GF-D8 (cell line): ENCODE measurements at places on chromosomes 4 and X.

DNA sequence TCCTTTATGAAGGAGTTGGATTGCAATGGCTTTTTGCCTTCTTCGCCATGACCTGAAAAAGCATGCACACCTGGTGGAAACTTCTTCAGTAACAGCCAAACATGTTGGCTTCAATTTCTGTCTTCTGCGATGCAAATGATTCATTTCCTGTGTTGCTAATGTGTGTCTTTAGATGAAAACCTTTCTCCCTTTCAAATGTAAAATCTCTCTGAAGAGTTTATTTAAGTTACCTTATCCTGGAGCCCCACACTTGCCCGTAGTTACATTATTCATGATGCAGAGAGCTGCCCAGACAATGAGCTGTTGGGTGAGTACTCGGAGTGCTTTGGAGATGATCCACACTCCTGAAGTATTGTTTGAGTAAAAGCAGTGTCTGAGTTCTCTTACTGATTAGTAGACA is 1100.9 kb downstream of the RPA4 start:
- DNase-seq = no peak

GRCh38 chr4:147328189-147328588 is 152.7 kb upstream of the EDNRA start:
- DNase-seq = no peak

GRCh38 chrX:13263560-13264251 is 56.1 kb downstream of the ATXN3L start:
- DNase-seq = no peak

DNA sequence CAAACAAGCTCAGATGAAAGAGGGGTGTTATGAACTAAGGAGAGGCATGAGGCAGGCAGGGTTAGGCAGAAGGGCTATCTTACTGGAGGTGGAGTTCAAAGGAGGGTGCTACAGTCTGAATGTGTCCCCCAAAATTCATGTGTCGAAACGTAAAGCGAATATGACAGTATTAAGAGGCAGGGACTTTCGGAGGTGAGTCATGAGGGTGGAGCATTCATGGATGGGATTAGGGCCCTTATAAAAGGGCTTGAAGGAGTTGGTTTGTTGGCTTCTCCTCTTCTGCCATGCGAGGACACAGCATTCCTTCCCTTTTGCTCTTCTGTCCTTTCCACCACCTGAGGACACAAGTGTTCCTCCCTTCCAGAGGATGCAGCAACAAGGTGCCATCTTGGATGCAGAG is 22.9 kb downstream of the APLN start:
- no peak for DNase-seq

DNA sequence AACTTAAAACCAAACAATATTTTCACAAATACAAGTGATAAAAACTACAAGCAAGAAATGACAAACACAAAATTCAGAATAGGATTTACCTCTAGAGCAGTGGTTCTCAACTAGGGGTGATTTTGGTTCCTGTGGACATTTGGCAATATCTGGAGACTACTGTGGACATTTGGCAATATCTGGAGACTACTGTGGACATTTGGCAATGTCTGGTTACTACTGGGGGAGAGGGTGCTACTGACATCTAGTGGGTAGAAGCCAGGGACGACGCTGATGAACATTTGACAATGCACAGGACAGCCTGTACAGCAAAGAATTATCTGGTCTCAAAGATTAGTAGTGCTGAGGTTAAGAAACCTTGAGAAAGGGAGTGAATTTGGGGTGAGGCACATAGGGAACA is 169.8 kb downstream of the CLCN4 start:
- DNase-seq = no peak

DNA sequence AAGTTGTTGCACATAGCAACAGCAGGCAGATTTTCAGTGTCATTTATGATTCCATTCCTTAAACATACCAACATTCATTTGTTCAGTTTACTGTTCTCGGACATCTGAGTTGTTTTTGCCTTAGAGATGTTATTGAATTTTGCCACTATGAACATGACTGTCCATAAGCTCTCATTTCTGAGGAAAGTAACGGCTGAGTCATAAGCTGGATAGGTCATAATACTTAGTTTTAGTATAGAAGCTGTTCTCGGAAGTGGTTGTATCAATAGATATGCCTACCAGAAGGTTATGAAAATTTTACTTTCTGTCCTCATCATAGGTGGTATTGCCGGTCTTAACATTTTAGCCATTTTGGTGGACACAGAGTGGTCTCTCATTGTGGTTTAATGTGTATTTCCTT is 157.1 kb upstream of the CLNK start:
- no peak for DNase-seq

DNA sequence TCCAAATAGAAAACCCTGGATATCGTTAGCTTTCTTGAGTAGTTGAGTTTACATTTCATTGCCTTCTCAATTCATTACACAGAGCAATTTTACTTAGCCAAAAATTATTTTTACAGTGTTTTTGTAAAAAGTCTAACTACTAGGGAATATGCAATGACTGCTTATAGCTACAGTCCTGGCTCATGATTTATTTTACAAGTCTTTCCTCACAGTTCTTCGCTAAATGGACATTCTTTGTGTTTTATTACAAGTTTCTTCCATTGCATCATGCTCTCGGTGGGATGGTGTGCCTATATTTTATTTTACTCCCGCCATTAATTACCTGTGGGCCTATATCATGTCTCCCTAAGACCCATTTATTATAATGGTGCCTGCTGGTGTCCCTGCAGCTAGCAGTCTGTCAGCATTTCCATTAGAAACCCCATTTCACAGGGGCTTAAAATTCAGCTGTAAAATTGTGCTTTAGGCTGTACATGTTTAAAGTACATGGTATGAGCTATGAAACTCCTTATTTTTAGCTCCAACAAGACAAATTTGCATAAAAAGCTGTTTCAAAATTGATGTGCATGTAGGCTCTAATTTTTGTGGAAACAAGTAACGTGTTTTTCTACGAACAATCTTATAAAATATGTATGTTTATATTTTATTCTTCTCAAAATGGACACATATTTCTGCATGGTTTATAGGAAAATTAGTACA is 227.4 kb downstream of the SLC7A11 start:
- DNase-seq = no peak

DNA sequence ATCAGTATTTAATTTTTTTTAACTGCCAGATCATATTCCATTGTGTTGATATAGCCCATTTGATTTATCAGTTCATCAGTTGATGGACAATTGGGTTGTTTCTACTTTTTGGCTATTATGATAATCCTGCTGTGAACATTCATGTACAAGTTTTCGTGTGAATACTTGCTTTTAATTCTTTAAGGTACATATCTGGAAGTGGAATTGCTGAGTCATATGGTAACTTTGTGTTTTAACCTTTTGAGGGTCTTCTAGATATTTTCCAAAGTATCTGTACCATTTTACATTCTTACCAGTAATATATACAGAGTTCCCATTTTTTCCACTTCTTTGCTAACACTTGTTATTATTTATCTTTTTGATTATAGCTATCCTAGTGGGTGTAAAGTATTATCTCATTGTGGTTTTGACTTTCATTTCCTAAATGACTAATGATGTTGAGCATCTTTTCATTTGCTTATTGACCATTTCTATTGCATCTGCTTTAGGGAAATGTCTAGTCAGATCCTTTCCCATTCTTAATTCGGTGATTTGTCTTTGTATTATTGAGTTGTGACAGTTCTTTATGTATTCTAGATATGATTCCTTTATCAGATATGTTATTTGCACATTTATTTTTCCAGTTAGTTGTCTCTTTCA is 75.2 kb upstream of the NUDT6 start:
- DNase-seq = no peak

- DNase-seq = no peak
Measured at GRCh38 chrX:32116047-32116446, 1044.2 kb upstream of the FTHL17 start.

DNA sequence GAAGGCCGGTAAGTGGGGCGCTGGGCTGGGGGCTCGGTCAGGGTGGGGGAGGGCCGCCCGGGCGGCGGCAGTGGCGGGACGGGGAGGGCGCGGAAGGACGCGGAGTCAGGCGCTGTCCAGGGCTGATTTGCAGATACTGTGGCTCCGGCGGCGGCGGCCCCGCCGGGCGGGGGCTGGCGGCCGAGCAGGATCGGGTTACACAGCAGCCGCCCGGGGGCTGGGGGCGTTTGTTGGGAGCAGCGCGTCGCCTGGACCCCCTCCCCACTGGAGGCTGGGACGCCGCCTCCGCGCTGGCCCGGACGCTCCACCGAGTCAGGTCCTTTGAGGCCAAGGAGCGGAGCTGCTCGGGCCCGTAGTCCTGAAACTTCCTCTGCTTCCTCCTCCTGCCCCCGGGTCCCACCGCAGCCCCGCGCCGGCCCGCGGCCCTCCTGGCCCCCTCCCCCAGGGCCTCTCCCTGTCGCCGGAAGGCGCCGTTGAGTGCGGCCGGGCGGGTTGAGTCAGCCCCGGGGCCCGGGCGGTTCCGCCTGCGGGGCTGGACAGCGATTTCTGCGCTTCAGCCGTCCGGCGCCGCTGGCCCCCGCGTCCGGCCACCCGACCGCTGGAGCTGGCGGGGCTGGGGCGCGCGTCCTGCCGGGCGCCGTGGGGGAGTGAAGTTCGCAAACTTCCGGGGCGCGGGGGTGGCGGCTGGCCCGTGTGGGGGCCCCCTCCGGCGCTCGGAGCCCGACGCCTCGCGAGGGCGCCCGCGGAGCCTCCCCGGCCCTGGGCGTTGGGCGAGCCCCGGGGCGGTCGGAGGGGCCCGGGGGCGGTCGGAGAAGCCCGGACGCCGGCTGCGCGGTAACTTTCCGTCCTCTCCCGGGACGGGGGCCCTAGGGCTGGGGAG is 746 bp downstream of the REST start:
- no peak for DNase-seq

- DNase-seq = no peak
Measured at GRCh38 chr4:159106636-159107035, 3.8 kb downstream of the RAPGEF2 start.

GRCh38 chr4:4578981-4579380 is 37.1 kb upstream of the STX18 start:
- DNase-seq = no peak

DNA sequence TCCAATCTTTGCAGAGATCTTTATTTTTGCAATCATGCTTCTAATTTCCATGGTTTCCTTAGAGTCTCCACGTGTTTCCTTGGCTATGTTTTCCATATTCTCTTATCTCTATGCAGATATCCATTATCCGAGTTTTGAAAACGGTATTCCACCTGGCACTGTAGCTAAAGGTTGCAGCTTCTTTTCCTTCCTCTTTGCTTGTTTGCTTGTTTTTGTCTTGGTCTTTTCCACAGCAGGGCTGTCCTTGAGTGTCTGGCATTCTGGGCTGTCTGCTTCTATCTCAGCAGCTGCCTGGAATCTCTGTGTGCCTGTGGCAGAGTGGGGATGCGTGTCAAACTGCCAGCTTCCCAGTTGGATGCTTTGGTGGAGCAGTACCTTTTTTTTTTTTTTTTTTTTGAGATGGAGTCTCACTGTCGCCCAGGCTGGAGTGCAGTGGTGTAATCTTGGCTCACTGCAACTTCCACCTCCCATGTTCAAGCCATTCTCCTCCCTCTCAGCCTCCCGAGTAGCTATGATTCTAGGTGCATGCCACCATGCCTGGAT is 46.9 kb downstream of the WFS1 start:
- DNase-seq = no peak

- DNase-seq = no peak
Measured at GRCh38 chr4:127049526-127049925, 583.2 kb upstream of the INTU start.

DNA sequence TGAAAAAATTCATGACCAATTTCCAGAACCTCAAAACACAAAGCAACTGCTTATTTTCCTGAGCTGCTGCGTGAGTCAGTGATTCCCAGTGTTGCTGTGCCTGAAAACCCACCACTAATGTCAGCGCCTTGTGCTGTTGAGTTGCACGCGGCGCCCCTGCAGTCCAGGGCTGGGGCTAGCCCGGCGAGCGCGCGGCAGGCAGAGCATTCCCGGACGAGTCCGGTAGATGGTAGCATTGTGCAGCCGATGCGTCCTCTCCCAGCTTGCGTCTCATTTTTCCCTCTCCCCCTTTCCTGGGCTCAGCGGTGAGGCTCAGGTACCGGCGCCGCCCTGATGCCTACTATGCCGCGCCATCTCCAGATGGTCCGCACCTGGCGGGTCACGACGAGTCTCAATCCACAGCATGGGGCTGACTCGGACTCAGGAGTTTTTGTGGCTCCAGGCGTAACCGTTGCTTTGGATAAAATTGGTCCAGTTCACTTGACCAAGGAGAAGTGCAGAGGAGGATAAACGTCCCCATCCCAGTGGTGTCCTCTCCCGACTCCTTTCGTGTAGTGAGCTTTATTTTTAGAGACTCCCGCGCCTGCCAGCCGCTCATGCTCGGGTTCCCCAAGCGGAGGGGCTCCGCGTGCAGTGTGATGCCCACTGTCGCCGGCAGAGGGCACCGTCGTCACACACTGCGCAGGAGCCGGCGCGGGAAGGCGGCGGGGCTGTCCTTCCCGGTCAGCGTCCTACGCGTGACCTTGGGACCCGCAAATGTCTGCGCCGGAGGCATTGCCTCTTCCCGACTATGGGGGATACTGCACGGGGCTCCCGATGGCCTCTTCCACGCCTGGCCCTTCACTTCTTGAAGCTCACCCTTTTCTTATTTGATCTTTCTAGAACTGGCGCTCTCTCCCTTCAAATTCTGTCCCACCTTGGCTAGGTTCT is 53.6 kb upstream of the IGFBP7 start:
- DNase-seq = peak; percentile 27

GRCh38 chr4:19803406-19803805 is 448.3 kb upstream of the SLIT2 start:
- no peak for DNase-seq

- no peak for DNase-seq
Measured at GRCh38 chr4:15100380-15100779, 98.1 kb downstream of the CPEB2 start.

DNA sequence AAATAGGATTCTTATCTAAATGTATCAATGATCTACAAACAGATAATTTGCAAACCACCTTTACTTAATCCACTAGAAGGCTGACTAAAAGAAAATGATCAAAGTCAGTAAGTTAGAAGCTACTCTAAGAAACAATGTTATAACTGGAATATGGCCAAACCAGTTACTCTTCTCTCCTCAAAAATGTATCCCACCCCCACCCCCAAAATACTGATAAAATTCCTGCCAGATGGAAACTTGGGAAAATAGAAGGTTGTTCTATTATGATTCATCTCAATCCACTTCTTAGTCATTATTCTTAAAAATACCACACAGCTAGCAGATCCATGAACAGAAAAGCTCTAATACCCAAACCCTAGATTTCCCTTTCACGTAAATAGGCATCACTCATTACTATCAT is 206.4 kb downstream of the KLHL13 start:
- DNase-seq = no peak

DNA sequence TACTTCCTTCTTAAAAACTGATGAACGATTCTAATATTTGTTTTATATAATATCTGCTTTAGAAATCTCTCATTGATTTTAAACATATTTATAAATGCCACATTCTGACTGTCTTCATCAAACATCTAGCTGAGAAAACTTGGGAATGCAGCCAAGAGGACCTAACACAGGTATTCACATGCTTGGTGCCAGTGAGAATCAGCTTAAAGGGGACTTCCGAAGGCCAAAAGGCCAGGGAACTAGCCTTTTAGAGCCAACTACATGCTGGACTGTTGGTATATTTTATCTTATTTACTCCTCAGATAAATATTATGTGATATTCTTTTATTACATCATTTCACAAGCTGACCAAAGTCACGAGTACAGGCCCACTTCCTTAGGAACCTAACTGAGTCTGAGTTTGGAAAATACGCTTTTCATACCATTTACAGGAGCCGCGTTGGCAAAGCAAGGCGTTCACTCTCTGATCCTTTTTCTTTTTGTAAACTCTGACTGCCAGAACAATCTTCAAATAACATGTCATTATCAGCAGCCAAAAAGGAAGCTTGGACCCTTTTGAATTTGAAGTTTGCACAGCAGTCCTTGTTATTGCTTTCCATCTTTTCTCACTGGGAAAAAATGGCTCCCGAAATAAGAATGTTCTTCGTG is 41.1 kb upstream of the PDLIM3 start:
- DNase-seq = no peak

GRCh38 chr4:109009909-109010308 is 247.1 kb upstream of the ETNPPL start:
- DNase-seq = no peak
